ENCODE measurements at places on chromosomes 16 and 17.

DNA sequence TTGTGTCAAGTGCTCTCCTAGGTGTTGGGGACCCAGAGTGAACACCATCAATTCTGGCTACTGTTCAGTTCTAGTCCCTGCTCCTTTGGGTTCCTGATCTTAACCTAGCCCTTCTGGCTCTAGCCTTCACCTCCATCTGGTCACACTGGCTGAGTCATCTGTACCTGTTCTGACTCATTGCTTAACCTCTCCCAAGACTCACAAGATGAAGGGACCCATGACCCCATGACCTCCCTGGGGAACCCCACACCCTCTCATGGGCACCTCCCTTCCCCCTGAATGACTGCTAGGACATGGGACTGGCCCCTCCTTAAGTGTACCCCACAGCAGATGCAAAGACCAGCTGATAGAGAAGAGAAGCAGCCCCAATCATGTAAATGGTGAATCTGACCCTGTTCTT lies 345.8 kb upstream of the CDH5 start:
- no peak for DNase-seq

- no peak for DNase-seq
These were observed 1.1 kb upstream of the NTN1 start for GRCh38 chr17:9020096-9020823.

DNA sequence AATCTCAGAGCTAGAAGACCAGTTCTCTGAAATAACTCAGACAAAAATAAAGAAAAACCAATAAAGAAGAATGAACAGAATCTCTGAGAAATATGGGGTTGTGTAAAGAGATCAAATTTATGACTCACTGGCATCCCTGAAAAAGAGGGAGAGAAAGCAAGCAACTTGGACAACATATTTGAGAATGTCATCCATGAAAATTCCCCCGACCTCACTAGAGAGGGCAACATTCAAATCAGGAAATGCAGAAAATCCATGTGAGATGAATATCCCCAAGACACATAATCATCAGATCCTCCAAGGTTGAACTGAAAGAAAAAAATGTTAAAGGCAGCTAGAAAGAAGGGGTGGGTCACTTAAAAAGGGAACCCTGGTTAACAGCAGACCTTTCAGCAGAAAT lies 32.1 kb downstream of the TANC2 start:
- no peak for DNase-seq

DNA sequence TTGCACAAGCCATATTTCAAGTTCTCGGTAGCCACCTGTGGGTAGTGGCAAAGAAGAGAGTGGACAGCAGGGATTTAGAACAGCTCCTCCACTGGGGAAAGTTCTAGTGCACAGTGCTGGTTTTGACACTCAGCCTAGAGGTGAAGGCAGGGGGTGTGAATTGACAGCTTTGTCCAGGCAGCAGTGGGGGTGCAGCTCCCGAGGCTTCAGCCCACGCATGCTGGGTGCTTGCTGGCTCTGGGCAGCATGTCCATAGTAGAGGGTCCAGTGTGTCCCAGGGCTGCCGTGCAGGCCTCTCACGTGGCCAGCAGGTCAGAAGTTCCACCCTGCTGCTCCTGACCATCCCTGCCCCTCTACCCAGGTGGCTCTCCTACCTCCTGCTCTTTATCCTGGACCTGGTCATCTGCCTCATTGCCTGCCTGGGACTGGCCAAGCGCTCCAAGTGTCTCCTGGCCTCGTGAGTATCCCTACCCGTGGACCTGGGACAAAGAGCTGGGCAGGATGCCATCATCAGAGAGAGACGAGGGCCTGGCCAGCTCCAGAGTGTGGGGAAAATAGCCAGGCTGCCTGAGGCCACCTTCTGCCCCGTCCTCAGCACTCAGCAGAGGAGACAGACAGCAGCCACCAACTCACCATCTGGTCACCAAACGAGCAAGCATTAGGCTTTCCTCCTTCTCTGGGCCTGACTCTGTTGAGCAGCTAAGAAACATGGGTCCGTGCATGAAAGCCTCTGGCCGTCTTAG lies 29.8 kb downstream of the TTYH2 start:
- DNase-seq, result no peak

Data from activated T-cell treated with anti-CD3 and anti-CD28 coated beads, Interleukin-2, amount 50 U/mL, for 48 hours (primary cell).